Spleen (tissue), 13 donors: ENCODE measurements at places on chromosomes 6 and 20. TPM values are rescaled to one million over a fixed set of nuclear protein-coding genes. Genes with fewer than 3 reads are reported as not detected.

DNA sequence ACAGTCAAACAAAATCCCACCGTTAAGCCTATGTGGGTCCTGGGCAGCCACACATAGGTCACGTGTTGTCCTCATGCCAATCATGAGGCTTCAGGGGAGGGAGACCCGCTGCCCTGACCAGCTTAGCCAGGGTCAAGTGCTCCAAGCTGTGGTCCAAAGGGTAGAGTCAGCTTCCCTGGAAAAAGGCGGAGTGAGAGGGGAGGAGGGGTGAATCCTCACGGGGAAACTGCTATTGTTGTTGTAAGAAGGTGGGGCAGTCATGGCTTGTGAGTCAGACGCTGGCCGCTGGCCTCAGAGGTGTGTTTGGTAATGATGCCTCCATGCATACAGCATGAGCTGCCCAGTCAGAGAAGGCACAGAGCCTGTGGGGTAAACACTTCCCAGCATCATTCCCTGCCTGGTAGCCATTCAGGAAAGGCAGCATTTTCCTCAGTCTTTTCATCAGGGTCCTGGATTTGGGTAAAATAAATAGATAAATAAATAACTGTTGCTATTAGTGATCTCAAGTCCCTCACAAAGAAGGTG, 8.7 kb downstream of the CST3 start:
- no peaks in the 10 kb centered on the region for H3K27me3 ChIP-seq
- DNase-seq: no peak
- H3K27ac ChIP-seq: peak overlapping the region; percentile 50
- no peak overlapping the region for H3K4me3 ChIP-seq

GRCh38 chr20:32206760-32207625, 550 bp downstream of the PLAGL2 start:
- H3K27me3 ChIP-seq: no peaks in the 10 kb centered on the region
- H3K36me3 ChIP-seq: peaks cover 40% of the 10 kb centered on the region
- H3K4me1 ChIP-seq: peaks cover 89% of the 10 kb centered on the region
- peak overlapping the region; percentile 86 for H3K4me3 ChIP-seq

DNA sequence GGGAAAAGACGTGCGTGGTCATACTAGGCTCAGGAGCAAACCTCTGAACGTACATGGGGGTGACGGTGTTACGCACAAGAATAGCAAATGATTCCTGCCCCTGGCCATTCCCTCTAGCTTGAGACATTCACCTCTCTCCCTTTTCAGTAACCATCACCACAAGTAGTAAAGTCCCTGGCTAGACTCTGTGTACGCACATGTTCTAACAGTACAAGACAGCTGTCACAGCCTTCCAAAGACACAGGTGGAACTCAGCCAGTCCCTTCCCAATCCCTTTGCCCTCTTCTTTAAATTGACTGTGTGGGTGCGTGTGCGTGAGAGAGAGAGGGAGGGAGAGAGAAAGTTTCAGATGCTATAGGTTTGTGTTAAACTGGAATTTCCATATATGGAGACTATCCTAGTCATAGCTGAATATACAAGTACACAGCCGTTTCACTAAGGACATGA, 67.3 kb downstream of the LY86 start:
- H3K27ac ChIP-seq: peak overlapping the region; percentile 22
- H3K36me3 ChIP-seq: no peaks in the 10 kb centered on the region
- peaks cover 59% of the 10 kb centered on the region for H3K4me1 ChIP-seq
- H3K27me3 ChIP-seq: no peaks in the 10 kb centered on the region
- DNase-seq: no peak

DNA sequence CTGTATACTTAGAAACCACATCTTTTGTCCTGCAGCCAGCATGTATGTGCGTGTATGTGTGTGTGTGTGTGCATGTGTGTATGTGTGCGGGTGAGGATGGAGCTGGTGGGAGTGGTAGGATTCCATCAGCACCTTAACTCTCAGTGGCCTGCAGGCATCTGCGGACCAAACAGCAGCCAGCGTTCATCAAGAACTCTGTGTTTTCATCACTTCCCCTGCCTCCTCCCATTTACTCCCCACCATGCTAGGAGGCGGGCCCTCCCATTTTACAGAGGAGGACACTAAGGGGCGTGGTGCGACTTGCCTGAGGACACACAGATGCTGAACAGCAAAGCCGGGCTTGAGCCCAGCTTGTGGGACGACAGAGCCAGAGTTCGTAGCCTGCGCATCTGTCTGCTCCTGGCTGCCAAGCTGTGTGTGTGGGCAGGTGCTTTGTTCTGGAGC, 8.9 kb downstream of the VSTM2L start:
- H3K4me3 ChIP-seq: no peak overlapping the region
- H3K4me1 ChIP-seq: peaks cover 51% of the 10 kb centered on the region
- no peak for DNase-seq
- H3K27me3 ChIP-seq: peaks cover 93% of the 10 kb centered on the region
- no peak overlapping the region for H3K27ac ChIP-seq
- no peaks in the 10 kb centered on the region for H3K36me3 ChIP-seq

SLC13A3 gene
- 1.7 TPM for total RNA-seq
